T-cell (primary cell): ENCODE measurements at places on chromosomes 7 and 10. TPM values are rescaled to one million over a fixed set of nuclear protein-coding genes. Genes with fewer than 3 reads are reported as not detected.

GRCh38 chr7:130084037-130084875 is 13.9 kb downstream of the KLHDC10 start:
- H3K36me3 ChIP-seq = no peaks in the 10 kb centered on the region
- DNase-seq = no peak
- no peak overlapping the region for H3K27ac ChIP-seq
- no peak overlapping the region for H3K4me3 ChIP-seq

GRCh38 chr10:21498986-21499385 is 26.5 kb downstream of the SKIDA1 start:
- H3K36me3 ChIP-seq = no peaks in the 10 kb centered on the region
- no peak overlapping the region for H3K4me3 ChIP-seq

DNA sequence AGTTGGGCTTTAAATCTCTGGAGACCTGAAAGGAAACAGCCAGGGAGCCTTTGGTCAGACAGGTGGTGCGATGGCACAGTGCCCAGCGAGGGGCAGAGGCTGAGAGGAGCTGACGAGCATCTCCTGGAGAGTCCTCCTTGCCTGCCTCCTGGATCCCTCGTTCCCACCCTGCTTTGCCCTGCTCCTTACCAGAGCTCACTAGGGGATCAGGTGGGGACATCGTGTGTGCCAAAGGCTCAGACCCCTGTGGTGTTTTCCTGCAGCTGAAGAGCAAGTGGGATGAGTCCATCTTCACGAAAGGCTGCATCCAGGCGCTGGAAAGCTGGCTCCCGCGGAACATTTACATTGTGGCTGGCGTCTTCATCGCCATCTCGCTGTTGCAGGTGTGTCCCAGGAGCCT is 21.8 kb upstream of the SH2D4B start:
- H3K36me3 ChIP-seq = peaks cover 97% of the 10 kb centered on the region
- H3K27me3 ChIP-seq = no peaks in the 10 kb centered on the region
- no peak overlapping the region for H3K4me3 ChIP-seq
- no peak for DNase-seq

- H3K4me1 ChIP-seq = no peaks in the 10 kb centered on the region
- H3K27me3 ChIP-seq = peaks cover 16% of the 10 kb centered on the region
- no peaks in the 10 kb centered on the region for H3K36me3 ChIP-seq
- H3K4me3 ChIP-seq = no peak overlapping the region
Observed at GRCh38 chr10:591646-592045, 97.8 kb downstream of the DIP2C start.

Gene PTCD1
- 5.4 TPM for total RNA-seq

DNA sequence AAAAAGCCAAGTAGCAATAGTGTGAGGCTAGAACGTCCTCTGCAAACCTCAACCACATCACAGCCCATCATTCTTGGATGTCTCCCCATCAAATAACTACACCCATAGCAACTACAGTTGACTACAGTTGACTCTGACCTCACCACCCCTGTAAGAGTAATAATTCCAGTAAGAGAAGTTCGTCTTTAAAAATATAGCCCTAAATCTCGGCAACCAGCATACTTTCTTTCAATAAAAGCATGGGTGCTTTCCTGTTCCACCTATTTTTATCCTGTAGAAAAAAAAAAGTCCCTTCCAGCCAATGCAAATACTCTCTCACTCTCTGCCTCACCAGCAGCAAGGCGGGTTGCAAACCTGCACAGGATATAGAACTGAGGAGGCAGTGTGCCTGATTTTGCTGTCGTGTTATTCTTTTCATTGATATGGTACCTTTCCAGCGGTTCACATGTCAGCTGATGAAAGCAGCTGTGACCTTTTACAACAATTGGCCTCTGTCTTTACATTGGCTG is 187.5 kb upstream of the NFE2L3 start:
- DNase-seq = no peak
- no peaks in the 10 kb centered on the region for H3K4me1 ChIP-seq
- no peaks in the 10 kb centered on the region for H3K36me3 ChIP-seq
- H3K4me3 ChIP-seq = no peak overlapping the region

Gene TMEM236
- total RNA-seq = 0.07 TPM

DNA sequence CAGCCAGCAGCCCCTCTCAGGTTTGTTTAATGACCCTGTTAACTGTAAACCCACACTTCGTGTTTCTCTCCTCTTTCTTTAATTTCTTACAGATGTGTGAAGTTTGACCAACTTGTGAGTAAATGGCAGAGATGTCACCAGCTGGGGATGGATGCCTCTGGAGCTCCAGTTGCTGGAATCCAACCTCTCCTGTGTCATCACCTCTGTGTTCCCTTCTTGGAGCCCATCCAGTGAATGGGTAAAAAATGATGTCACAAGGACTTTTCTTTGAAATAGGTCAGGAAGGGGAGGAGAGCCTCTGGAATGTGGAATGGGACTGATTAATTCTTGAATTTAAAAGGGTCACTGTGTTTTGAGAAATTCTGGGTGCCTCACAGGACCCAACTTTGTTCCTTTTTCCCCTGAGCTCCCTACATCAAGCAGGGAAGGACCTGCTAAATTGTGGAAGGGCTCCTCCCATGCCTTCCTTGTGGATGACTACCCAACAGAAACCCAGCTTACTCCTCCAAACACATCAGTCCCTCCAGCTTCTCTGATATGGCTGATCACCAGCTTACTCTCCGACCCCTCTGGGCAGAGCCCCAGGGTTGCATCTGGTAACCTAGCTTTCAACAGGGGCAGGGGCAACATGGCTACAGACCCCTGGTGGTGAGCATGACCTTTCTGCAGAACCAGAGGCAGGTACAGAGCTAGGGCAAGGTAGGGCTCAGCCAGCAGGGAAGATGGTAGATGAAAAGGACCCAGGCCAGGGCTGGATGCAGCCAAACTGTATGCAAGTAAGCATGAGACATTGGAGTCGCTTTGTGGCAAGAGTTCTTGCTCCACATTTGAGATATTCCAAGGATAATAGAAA is 67.5 kb downstream of the STRA8 start:
- no peak for DNase-seq
- H3K36me3 ChIP-seq = no peaks in the 10 kb centered on the region
- no peak overlapping the region for H3K4me3 ChIP-seq
- H3K27me3 ChIP-seq = peaks cover under 1% of the 10 kb centered on the region

DNA sequence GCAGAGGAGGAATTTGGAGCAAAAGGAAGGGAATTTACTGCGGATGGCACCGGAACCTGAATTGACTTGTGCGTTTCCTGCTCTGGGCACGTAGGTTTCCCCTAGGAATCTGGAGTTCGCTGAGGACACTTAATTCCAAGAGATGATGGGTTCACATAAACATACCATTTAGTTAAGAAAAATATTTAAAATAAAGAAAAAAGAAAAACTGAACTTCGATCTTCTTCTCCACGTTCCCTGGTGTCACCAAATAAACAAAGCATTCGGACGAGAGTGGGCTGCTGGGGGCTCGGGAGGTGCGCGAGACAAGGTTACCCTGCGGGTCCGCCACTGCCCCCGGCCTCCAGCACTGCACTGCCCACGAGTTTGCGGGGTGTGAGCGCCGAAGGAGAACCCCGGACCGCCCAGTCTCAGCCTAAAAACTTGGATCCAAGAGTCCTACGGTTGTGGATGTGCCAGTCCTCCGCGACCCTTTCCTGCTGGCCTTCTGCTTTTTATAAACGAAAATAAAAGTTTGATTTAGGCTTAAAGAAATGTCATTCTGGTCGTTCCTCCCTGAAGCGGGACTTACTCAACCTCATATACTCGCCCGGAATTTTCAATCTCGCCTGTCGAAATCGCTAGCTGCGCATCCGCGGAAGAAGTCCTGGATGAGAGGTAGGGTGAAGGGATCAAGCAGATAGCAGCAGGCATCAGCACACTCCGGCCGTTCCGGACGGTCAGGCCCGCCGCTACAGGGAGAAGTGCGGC is 30.3 kb downstream of the SKIDA1 start:
- peaks cover 12% of the 10 kb centered on the region for H3K4me1 ChIP-seq
- H3K27ac ChIP-seq = no peak overlapping the region
- DNase-seq = no peak

DNA sequence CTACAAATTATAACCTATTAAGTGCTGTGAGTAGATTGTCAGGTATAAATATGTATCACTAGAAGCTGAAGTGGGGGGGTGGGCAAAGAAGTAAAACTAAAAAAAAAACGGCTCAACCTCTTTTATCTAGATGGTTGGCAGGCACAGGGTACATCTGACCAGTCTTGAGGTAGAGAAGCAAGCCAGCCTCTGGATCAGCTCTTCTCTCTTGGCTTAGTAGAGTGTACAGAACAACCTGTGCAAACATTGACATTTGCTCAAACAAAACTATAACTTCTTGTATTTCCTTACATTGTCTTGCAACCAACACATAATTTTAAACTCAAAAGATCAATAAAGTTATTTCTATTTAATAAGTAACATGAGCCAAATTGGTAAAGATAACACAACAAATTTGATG is 25.6 kb downstream of the DNA2 start:
- H3K27ac ChIP-seq = no peak overlapping the region
- H3K27me3 ChIP-seq = no peaks in the 10 kb centered on the region
- DNase-seq = no peak
- no peak overlapping the region for H3K4me3 ChIP-seq

DNA sequence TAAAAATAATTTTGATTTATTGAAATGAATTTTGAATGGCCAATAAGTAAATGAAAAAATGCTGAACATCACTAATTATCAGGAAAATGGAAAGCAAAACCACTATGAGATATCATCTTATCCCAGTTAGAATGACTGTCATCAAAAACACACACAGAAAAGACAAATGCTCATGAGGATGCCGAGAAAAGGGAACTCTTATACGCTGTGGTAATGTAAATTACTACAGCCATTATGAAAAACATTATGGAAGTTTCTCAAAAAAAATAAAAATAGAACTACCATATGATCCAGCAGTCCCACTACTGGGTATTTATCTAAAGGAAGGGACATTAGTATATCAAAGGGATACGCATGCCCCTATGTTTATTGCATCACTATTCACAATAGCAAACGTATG is 15.8 kb downstream of the SCIN start:
- H3K4me3 ChIP-seq = no peak overlapping the region
- no peaks in the 10 kb centered on the region for H3K36me3 ChIP-seq
- H3K4me1 ChIP-seq = no peaks in the 10 kb centered on the region
- DNase-seq = no peak
- no peaks in the 10 kb centered on the region for H3K27me3 ChIP-seq

GRCh38 chr10:22280078-22280477 is 36.1 kb upstream of the COMMD3 start:
- H3K27ac ChIP-seq = no peak overlapping the region
- no peaks in the 10 kb centered on the region for H3K4me1 ChIP-seq
- no peak for DNase-seq
- no peaks in the 10 kb centered on the region for H3K27me3 ChIP-seq

Gene BTBD16
- total RNA-seq = not detected

GRCh38 chr10:106082865-106083264 is 1081.6 kb downstream of the SORCS1 start:
- H3K4me1 ChIP-seq = no peaks in the 10 kb centered on the region
- H3K27me3 ChIP-seq = no peaks in the 10 kb centered on the region
- H3K36me3 ChIP-seq = no peaks in the 10 kb centered on the region
- no peak for DNase-seq

- no peak overlapping the region for H3K4me3 ChIP-seq
- no peak overlapping the region for H3K27ac ChIP-seq
- no peaks in the 10 kb centered on the region for H3K4me1 ChIP-seq
- no peaks in the 10 kb centered on the region for H3K36me3 ChIP-seq
Observed at GRCh38 chr7:69640925-69641594, 42.8 kb downstream of the AUTS2 start.

GRCh38 chr10:103861505-103861904 is 6.1 kb upstream of the SH3PXD2A start:
- DNase-seq = no peak
- no peak overlapping the region for H3K4me3 ChIP-seq
- no peaks in the 10 kb centered on the region for H3K27me3 ChIP-seq
- H3K4me1 ChIP-seq = no peaks in the 10 kb centered on the region

DNA sequence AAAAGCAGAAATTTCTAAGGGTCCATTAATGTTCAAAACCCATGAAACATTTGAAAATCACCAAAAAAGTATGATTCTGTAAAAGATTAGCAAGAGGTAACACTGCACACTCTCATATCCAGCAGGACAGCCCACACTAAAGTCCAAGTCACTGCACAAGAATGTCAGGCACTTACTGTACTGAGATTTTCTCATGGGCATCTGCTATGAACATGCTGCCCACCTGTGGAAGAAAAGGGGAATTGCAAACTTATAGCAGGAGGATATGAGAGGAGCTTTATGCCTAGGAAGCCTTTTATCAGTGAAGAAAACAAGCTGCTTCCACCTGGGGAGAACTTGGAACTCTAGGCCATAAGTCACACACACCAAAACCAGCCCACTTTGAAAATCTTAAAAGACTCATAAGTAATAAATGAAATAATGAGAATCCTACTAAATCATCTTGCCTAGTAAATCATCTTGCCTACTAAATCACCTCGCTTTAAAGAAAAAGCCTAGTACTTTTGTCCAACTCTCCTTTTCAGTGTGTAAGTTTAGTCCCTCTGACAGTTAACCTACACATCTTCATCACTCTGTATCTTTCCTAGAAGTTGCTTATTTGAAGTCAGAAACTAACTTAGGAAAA is 46.1 kb downstream of the ARMH3 start:
- no peak for DNase-seq
- H3K27ac ChIP-seq = no peak overlapping the region
- no peak overlapping the region for H3K4me3 ChIP-seq

DNA sequence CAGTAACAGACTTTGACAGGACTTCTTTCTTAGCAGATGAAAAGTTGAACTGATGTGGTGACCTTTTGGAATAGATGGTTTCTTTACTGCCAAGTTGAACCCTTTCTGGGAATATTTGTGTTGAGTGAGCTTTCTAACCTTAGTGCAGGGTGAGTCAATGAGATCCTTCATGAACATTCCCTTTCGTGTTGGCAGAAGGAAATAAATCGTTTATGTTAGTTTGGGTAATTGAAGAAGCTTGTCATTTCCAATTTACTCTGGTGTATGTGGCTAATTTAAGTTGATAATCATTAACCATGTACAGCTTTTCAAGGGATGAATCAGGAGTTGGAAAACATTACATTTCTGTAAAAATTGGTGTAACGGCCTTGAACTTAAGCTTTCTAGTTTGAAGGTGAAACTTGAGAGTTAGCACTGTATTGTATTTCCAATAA is 43.4 kb downstream of the PTTG1IP2 start:
- no peaks in the 10 kb centered on the region for H3K4me1 ChIP-seq
- no peaks in the 10 kb centered on the region for H3K36me3 ChIP-seq
- no peak for DNase-seq
- no peak overlapping the region for H3K27ac ChIP-seq
